Stimulated activated CD8-positive, alpha-beta memory T cell treated with anti-CD3 and anti-CD28 coated beads, Interleukin-7, amount 100 ng/mL, for 4 hours (primary cell): ENCODE measurements at places on chromosomes 5 and 9.

DNA sequence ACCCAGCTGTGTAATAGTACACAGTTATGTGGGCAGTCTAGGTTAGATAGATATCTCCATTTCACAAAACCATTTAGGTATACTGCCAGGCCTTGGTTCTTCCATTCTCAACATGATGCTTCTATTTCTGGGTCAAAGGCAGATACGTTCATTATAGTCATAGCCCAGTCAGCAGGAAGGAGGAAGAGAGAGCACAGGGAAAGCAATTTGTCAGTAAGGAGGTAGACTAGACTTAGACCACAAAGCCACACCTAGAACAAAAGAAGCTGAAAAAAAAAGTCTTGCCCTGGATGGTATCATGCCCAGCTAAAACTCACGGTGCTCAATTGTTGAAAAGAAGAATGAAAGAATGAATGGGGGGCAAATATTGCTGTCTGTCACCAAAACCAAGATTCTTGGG lies 7.6 kb downstream of the INVS start:
- no peak for DNase-seq

- DNase-seq = no peak
These were observed 26.9 kb upstream of the SH3TC2 start for GRCh38 chr5:149089796-149090195.

GRCh38 chr5:178210686-178211085 lies 6.4 kb downstream of the HNRNPAB start:
- no peak for DNase-seq

- DNase-seq = no peak
These were observed 600.7 kb upstream of the SGCD start for GRCh38 chr5:155726267-155726666.

DNA sequence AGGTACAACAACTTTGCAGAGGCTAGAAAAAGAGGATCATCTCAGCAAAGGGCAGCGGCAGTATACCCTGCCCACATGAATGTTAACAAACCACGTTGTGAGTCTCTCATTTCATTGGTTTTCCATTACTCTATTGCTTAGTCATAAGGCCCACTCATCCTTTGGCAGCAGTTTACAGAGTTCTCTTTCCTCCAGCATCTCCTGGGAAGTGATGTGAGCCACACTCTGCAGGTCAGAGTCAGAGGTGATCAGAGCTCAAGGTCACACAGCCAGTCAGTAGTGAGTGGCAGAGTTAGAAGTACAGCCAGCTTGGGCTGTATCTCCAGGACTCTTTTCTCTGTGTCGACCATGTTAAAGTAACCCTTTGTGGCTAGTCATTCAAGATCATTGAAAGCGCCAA lies 599.6 kb upstream of the GRAMD2B start:
- DNase-seq = no peak

GRCh38 chr9:100598641-100599145 lies 20.8 kb downstream of the CAVIN4 start:
- DNase-seq = peak; percentile 71

GRCh38 chr5:55177078-55177477 lies 4.1 kb upstream of the CDC20B start:
- no peak for DNase-seq

- no peak for DNase-seq
These were observed 186.7 kb downstream of the PARP8 start for GRCh38 chr5:50853151-50853550.

DNA sequence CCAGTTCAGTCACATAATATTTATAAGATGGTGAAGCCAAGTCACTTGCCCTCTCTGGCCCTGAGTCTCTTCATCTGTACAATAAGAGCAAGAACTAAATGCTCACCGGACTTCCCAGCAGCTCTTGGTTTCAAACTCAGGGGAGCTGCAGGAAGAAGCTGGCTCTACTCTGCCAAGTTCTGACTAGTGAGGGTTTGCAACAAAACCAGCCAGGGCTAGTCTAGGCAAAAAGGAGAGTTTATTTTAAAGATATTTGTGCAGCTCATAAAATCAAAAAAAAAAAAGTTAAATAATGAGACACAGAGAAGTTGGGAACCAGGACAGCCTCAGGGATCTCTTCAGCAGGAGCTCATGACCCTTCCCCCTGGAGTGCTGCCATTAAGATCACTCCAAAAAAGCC lies 107.3 kb downstream of the DOCK2 start:
- DNase-seq = no peak

DNA sequence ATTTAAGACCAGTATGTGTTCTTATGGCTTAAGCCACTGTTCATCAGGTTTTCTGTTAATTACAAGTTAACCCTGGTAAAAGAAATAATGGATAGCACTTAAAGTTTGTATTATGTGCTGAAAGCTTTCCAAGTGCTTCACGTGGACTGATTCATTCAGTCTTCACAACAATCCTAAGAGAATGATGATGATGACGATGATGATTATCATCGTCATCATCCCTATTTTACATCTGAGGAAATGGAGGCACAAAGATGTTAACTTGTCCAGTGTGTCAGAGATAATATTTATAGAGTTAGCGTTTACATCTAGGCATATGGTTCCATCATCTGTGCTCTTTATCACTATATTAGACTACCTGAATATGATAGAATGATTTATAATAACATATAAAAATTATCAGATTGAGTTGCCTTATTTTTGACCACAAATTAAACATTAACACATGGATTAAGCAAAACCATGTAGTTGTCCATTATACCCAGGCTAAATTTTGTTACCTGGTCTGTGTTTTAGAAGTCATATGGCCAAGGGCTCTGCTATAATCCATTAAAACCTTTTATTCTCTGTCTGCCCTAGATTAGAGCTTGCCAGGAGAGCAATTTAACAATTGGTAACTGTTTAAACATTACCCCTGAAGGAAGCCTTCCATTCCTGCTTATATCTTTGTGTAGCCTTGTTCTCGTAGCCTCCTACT lies 102.3 kb upstream of the MAP3K1 start:
- no peak for DNase-seq

GRCh38 chr9:89501311-89501898 lies 3.5 kb upstream of the SEMA4D start:
- no peak for DNase-seq

DNA sequence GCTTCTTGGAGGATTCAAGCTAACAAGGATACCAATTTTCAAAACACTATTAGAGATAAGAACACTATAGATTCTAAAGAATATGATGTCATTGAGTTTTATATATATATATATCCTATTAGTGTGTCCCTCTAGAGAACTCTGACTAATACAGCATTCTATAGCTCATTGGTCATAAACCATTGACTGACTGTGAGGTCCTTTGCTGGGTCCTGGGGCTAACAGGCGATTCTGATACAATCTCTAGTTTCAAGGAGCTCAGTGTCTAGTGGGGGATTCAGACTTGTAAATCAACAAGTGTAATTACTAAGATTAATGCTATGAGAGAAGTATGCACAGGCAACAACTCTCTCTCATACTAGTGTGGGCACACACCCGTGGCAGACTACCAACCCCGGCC lies 234.5 kb downstream of the DENND1A start:
- DNase-seq = no peak

DNA sequence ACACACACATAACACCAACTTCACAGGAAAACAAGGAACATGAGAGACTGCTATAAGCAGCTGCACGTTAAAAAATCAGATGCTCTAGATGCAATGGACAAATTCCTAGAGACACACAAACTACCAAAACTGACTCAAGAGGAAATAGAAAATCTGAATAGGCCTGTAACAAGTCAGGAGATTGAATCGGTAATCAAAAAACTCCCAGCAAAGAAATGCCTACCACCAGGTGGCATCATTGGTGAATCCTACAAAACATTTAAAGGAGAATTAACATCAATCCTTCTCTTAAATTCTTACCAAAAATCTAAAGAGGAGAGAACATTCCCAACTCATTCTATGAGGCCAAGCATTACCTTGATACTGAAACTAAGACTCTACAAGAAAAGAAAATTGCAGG lies 54.9 kb downstream of the NDST1 start:
- DNase-seq = no peak

GRCh38 chr9:100455470-100455869 lies 17.5 kb upstream of the TMEFF1 start:
- no peak for DNase-seq

DNA sequence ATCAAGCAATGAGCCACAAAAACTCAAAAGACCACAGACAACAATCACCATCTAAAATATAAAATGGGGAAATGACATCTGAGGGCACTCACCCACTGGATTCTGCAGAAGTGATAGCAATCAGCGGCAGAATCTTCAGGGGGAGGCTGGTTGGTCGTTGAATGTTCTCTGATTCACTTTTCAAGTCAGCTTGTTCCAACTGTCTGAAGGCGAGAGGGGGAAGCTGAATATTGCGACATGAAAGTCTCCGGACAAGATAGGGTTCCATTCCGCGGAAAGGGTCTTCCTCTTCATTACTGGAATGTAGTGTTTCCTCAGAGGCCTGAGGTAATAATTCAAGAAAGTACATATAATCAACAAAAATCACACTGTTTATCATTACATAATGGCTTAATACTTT lies 94.9 kb upstream of the PDE4D start:
- no peak for DNase-seq

- DNase-seq = no peak
These were observed 74.8 kb downstream of the SLF1 start for GRCh38 chr5:94693043-94693822.
